ENCODE measurements at places on chromosomes 7 and 10. TPM values are rescaled to one million over a fixed set of nuclear protein-coding genes. Genes with fewer than 3 reads are reported as not detected.

- no peak for DNase-seq
Observed at GRCh38 chr7:66845379-66846095, 75.5 kb upstream of the TMEM248 start.

GRCh38 chr7:92135052-92135889 lies 994 bp upstream of the CYP51A1 start:
- DNase-seq, result peak; percentile 20

The AGAP5 gene
- total RNA-seq, result not detected

DNA sequence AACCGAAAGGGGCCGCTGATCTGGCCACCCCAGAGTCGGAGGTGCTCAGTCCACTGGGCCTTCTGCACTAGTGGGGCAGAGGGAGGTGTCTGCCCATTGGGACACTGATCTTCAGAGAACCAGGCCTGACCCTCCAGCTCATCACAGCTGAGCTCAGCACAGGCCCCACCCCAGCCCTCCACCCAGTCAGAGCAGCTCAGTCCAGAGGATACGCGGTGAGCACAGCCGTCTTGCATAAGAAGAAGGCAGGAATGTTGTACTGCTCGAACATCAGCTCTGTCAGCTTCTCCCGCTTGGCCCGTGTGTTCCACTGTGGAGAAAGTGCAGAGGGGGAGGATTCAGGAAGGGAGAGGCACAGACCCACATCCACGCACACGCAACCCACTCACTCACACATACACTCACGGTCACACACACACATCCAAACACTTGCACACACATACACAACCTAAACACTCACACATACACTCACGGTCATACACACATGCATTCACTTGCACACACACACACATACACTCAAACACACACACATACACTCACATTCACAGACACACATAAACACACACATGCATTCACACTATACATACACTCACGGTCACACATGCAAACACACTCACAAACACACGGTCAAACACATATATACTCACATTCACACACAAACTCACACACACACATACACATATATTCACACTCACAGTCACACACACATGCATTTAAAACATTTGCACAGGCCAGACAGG lies 6.3 kb downstream of the ACTL6B start:
- DNase-seq, result no peak

DNA sequence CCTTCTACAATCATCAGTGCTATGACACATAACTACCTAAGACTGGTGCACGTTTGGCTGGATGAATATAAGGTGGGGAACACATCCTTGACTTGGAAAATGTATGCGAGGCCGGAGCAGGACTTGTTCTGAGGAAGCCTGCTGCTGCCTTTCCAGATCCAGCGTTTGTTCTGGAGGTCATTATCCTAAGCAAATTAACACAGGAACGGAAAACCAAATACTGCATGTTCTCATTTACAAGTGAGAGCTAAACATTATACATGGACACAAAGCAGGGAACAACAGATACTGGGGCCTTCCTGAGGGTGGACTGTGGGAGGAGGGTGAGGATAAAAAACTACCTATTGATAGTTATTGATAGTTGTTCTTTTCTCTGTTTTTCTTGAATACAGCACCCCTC lies 10.8 kb upstream of the GALNT11 start:
- no peak for DNase-seq

DNA sequence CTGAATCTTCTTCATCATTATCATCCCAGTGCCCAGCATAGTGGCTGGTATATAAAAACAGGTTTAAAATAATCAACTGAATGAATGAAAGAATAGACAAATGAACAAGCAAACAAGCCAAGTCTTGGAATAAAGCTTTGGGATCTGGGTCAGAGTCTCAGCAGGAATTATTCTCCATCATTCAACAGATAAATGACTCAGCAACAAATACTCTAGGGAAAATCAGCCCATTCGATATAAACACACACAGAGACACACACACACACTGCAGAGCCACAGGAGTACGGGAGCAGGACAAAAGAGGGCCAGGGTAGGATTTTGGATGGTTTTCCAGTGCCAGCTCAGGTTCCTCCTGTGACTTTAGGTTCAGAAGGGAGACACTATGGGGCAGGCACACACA lies 29.2 kb upstream of the DLX6 start:
- DNase-seq, result no peak

- no peak for DNase-seq
Observed at GRCh38 chr10:23001901-23002516, 74.2 kb downstream of the ARMC3 start.

The CLDN3 gene
- total RNA-seq, result 672 TPM

The DEPP1 gene
- total RNA-seq, result 48.3 TPM

DNA sequence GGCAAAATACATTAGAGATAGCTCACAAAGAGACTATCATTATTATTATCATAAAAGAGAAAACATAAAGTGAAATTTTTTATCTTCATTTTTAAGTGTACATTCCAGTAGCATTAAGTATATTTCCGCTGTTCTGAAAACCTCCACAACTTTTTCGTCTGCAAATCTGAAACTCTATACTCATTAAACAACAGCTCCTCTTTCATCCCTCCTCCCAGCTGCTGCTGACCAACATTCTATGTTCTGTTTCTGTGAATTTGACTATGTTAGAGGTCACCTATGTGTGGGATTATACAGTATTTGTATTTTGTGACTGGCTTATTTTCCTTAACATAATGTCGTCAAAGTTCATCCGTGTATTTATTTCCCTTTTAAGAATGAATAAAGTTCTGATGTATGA lies 429.3 kb upstream of the TPK1 start:
- DNase-seq, result no peak

GRCh38 chr7:149851449-149851848 lies 13.3 kb downstream of the ZNF862 start:
- no peak for DNase-seq

DNA sequence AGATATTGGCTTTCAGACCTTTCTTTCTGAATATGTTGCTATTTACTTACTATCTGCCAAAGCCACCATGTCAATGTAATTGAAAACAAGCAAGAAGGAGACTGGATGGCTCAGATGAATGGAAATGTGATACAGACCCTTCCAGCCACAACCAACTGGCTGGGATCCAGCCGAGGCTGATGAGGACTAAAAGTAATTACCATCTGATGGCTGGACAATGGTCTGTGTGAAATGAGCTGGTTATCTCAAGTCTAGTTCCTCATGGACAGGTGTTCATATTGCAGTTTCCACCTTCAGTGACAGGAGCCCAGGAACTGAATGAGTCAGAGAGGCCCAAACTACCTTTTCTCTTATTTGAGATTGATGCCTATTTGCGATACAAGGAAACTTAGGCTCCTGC lies 267.5 kb downstream of the GATA3 start:
- DNase-seq, result no peak

GRCh38 chr10:37124532-37124931 lies 866 bp upstream of the ANKRD30A start:
- no peak for DNase-seq

DNA sequence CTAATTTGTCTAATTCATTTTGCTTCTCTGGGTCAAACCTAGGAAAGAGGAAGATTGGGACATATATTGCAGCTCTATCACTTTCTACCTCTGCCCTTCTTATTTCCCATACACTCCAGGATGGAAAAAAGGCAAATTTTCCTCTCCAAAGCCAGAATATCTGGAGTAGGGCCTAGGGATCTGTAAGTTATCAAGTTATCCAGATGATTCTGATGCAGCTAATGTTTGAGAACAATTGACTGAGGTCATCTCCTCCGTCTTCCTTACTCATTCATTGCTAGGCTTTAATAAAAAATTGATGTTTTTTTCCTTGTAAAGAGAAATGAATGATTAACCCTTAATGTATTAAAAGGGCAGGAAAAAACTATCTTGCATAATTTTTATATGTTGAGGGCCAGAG lies 211.9 kb upstream of the GLI3 start:
- DNase-seq, result no peak

GRCh38 chr10:79492839-79493238 lies 19.5 kb upstream of the EIF5AL1 start:
- no peak for DNase-seq

The CCDC7 gene
- 15.1 TPM for total RNA-seq

The NUTM2A gene
- 3.0 TPM for total RNA-seq

DNA sequence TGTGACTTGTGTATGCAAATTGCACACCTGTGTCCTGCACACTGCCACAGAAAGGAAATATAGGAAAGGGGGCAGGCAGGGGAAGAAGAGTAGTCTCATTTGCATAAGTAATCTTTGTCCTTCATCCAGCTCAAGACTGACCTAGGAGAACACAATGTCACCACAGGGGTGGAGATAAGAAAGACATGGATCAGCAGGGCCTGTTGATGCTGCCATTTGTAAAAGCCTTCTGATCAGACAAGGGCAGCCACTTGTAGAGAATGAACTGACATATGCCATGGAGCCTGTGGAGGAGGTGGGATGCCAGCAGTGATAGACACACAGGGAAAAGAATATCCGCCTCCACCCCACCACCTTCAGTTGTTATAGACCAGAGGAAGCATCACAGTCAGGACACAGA lies 528.9 kb downstream of the HTR7 start:
- no peak for DNase-seq

The TRIL gene
- 3.0 TPM for total RNA-seq

- peak; percentile 24 for DNase-seq
Observed at GRCh38 chr10:101071267-101071884, 9.6 kb downstream of the KAZALD1 start.

DNA sequence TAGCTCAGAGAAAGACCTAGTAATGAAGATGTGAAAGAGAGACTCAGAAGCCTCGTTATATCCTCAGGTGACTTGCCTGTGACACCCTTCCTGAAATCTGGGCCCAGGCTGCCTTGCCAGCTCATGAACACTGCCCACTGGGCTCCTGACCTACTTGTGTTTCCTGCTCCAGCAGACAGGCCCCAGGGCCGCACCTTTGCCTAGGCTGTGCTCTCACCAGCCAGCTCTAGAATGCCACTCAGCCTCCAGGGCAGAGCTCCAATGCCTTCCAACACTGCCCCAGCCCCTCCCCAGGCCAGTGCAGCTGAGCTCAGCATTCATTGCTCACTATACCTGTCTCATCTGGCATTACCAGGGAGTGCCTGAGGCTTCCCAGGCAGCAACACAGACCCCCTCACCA lies 94.3 kb downstream of the DLG5 start:
- no peak for DNase-seq
